ENCODE measurements at places on chromosomes 3 and 15. TPM values are rescaled to one million over a fixed set of nuclear protein-coding genes. Genes with fewer than 3 reads are reported as not detected.

Gene TUSC7
- total RNA-seq, result not detected

Gene NFKBIZ
- total RNA-seq, result 30.6 TPM

Gene PP2D1
- total RNA-seq, result not detected

Gene P2RY1
- 1.4 TPM for total RNA-seq

Gene FBXL22
- total RNA-seq, result 0.34 TPM

Gene ADAMTS9
- total RNA-seq, result 7.5 TPM

Gene FAM107A
- total RNA-seq, result not detected

Gene SNRPN
- total RNA-seq, result 226 TPM

Gene BDH1
- total RNA-seq, result 0.96 TPM

Gene ZXDC
- 21.6 TPM for total RNA-seq

Gene TERC
- total RNA-seq, result 0.86 TPM

Gene SHC4
- 2.7 TPM for total RNA-seq

Gene C3orf22
- not detected for total RNA-seq

Gene PRR20G
- not detected for total RNA-seq

Gene CDHR4
- total RNA-seq, result not detected

Gene NCKIPSD
- total RNA-seq, result 18.3 TPM

Gene CHRD
- total RNA-seq, result 3.4 TPM

Gene NME9
- total RNA-seq, result 0.62 TPM

Gene GHSR
- not detected for total RNA-seq

Gene UBA7
- 26.2 TPM for total RNA-seq

Gene INSYN1
- 5.2 TPM for total RNA-seq
